ENCODE measurements at places on chromosomes 12 and 14.

DNA sequence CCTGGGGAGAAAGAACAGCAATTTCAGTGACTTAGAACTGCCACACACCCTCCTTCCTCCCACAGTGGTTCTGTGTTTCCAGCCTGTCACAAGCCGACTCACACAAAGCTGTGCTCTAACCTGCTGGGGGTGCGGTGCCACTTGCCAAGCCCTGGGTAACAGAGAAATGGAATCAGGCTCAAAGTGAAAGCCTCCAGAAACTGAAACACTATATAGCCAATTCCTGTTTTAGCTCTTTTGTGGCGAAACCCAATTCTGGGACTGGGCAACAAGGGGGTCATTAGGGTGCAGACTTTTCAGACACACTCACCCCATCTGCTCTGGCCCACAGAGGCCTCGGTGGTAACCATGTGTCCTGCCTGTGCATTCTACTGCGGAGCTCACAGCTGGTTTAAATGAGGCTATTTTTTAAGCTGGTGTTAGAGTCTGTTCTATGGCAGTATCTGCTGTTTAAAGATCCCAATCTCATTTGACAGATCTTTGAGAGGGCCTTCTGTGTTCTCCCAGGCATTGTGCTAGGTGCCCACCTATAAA is 15.2 kb upstream of the ACTR6 start:
- no peak for DNase-seq

GRCh38 chr14:30020271-30020670 is 92.6 kb upstream of the PRKD1 start:
- DNase-seq, result no peak

GRCh38 chr12:121613462-121613861 is 12.9 kb upstream of the ORAI1 start:
- no peak for DNase-seq

GRCh38 chr14:26199096-26199495 is 398.7 kb downstream of the NOVA1 start:
- no peak for DNase-seq

DNA sequence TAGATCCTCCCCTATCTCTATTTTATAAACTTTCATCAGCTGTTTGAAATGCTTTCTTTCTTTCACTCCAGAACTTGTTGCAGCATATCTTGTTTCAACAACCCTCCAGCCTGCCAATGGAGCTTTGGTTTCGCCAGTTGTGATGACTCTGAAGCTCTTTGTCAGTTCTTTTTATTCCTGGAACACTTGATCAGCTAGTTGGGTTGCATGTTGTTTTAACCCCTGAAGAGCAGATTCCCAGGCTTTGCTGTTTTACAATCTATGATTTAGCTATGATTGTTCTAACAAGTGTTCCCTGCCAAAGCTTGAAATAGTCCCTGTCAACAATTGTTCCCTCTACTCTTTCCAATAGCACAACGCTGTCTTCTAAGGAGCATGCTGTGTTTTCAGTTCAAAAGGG is 50.6 kb upstream of the FUT8 start:
- DNase-seq, result no peak

All from KBM-7 (cell line).